Stimulated activated CD4-positive, alpha-beta T cell treated with anti-CD3 and anti-CD28 coated beads, Interleukin-4, amount 100 ng/mL, for 4 hours (primary cell): ENCODE measurements at places on chromosomes 12 and 14.

- DNase-seq = no peak
Observed at GRCh38 chr14:69660344-69661193, 49.2 kb downstream of the SUSD6 start.

- DNase-seq = peak; percentile 66
Observed at GRCh38 chr12:130870442-130871285, 1.2 kb upstream of the RAN start.

GRCh38 chr14:61326847-61327246 lies 5.5 kb downstream of the PRKCH start:
- no peak for DNase-seq

DNA sequence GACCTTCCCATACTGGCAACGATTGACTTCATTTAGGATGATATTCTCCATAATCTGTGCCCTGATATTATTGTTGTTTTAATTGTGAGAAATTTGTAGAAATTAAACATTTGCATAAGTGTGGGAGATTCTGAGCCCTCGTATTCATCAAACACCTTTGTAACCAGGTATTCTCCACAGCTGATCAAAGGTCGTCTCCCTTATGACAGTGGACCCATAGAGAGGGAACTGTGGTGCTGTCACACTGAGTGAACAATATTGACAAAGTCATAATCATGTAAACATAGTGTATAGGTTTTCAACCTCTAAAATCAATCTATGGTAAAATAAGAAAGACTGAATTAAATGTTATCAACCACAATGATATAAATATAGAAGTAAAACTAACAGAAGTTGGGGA lies 14.9 kb upstream of the PLEKHG3 start:
- no peak for DNase-seq

- DNase-seq = no peak
Observed at GRCh38 chr12:6472491-6472890, 2.0 kb upstream of the VAMP1 start.

DNA sequence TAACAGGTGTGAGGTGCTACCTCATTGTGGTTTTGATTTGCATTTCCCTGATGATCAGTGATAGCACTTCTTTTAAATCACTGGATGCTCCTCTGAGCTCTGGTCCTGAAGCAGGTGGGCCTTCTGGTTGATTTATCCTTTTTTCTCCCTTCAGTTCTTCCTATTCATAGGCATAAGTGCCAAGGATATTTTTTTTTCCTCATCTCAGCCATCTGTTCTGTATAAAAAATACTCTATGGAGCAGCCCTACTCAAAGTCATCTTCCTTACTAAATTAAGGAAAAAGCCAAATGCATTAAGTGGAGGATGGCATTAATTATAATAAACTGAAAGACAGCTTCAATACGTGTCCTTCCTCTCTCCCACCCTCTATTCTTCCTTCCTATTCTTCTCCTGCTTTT lies 18.4 kb downstream of the SPIC start:
- no peak for DNase-seq

DNA sequence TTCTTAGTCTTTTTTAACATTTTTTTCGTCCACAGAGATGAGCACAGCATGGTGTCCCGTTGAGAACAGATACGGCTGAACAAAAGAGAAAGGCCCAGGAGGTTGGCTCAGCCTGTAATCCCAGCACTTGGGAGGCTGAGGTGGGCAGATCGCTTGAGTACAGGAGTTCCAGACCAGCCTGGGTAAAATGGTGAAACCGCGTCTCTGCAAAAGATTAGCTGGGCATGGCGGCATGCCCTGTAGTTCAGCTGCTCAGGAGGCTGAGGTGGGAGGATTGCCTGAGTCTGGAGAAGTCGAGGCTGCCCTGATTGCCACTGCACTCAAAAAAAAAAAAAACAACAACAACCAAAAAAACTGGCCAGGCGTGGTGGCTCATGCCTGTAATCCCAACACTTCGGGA lies 5.9 kb upstream of the EP400 start:
- no peak for DNase-seq

- no peak for DNase-seq
Observed at GRCh38 chr12:28053564-28053963, 81.0 kb upstream of the PTHLH start.

DNA sequence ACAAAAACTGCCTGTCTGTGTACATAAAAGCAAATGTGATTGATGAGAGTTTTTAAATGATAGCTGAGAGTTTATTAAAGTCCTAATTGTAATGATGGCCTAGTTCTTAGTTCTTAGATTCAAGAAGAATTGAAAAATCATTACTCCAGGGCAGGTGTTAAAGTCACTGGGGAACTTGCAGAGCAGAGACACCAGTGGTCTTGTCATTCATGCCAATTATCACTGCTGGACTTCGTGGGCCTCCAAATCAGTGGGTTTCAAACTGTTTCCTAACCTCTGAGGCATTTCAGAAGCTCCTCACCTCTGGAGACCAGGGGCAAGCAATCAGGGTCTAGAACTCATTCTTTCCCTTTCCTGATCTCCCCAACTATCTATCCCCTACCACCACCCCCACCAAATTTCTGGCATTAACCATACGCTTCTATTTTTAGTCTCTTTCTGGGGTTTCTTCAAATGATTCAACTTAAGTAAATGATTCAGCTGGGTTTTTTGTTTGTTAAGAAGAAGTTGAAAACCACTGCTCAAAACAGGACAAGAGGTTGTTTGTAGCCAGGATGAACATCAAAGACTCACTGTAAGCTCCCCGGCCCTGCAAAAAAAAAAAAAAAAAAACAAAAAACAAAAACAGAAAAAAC lies 80.1 kb downstream of the CEP83 start:
- DNase-seq = no peak

DNA sequence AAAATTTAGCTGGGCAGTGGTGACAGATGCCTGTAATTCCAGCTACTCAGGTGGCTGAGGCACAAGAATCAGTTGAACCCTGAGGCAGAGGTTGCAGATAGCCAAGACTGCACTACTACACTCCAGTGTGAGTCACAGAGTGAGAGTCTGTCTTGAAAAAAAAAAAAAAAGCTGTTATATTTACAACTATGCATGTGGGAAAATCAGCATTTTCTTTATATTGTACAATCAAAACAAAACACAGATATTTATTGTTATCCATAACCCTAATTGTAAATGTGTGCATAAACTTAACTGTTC lies 12.5 kb downstream of the C1R start:
- no peak for DNase-seq

GRCh38 chr14:39740454-39740853 lies 308.2 kb upstream of the FBXO33 start:
- no peak for DNase-seq

DNA sequence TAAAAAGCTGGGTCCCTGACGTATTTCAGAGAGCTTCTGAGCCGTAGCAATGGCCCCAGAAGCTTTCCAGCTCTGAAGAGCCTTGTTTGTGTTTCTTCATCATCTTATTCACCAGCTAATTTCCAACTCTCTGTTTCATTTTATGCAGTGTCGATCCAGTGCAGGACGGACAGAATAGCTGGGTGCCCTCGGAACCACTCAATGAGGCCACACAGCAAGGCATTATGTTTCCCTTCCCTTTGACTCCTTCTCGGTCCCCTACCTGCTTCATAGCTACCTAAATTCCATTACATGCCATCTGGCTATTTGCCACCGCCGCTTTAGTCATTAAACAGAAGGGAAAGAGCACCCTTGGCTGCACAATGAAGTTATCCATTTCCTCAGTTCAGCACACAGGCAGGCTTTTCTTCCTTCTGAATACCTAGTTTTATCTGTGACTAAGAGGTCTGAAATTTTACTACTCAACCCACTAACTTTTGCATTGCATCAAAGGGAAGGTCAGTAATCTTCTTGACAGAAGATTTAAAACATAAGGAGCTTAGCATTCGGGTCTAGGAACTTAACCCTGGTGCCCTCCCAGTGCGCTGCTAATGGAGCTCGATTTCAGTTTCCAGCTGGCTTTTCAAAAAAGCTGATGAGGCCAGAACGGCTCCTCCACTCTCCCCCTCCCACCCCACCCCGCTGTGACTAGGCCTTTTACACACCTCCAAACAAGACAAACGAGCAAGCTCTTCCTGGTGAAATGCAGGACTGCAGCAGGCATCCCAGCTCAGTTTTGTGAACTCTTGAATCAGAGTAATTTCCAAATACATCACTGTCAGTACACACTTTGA lies 176.8 kb downstream of the GXYLT1 start:
- no peak for DNase-seq

DNA sequence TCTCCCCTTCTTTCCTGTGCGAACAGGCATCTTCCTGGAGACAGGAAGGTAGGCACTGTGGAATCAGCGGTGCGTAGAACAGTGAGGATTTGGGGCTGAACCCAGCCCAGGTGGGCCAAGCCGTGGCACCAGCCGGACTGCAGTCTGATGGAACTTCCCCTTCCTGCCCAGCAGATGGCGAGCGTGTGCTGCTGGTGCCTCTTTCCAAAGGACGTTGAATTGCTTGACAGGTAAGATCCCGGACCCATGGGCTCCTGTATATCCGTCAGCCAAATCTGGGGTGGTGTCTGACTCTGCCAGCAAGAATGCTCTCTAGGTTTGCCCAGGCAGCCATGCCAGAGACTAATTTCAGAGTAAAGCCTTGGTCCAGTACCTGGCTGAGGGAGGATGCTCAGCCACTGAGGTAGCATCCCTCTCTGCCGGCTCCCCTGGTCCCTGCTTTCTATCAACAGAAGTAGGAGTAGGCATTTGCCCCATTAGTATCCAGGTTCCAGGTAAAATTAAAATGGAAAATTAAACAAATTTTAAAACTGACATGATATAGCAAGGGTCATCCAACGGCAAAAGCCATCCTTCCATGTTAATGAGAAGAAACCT lies 21.1 kb upstream of the KCNA5 start:
- peak; percentile 19 for DNase-seq

GRCh38 chr14:72833174-72833573 lies 60.7 kb downstream of the DPF3 start:
- DNase-seq = no peak

- no peak for DNase-seq
Observed at GRCh38 chr12:104121001-104121400, 17.0 kb downstream of the NFYB start.

GRCh38 chr12:104665296-104665695 lies 208.5 kb downstream of the CHST11 start:
- DNase-seq = no peak

DNA sequence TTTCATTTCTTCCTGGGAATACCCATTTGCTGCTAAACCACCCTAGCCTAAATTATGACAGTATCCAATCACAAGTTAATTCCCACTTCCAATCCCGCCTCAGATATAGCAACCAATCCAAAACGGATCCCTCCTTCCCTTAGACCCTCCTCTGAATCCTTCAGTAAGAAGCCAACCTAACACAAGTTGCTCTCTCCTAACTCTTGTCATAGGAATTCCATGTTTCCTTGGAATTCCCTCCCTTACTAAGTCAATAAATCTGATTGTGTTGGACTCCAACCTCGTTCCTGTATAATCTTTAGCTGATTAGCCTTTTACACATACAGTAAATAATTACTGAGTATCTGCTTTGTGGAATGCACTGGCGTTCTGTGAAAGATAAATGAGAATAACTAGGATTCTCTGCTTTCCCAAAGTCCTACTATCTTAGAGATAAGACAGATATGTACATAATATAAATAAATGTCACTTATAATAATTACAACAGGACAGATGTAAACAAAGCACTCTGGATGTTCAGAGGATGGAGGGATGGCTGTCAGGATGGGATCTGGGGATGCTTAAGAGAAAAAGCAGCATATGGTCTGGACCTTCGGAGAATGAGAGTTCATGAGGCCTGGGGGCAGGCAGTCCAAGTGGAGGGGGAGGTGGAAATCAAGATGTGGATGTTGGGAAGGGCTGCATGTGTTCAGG lies 185.8 kb upstream of the SOX5 start:
- no peak for DNase-seq

DNA sequence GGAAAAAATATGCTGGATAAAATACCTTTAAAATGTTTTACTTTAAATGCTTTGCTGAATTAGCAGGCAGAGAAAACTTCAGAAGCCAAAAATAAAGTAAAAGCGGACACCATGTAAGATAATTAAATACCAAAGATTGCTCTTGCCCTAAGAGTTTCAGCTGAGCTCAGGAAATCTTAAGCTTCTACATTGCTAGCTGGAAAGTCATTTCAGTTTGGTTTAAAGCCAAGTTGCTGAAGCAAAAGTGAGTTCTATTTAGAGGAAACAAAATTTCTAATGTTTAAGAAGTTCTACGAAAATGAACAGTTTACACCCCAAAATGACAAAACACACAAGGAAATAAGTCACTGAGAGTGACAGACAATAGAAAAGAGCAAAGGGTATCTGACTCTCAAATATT lies 310.0 kb downstream of the ADAMTS20 start:
- no peak for DNase-seq

DNA sequence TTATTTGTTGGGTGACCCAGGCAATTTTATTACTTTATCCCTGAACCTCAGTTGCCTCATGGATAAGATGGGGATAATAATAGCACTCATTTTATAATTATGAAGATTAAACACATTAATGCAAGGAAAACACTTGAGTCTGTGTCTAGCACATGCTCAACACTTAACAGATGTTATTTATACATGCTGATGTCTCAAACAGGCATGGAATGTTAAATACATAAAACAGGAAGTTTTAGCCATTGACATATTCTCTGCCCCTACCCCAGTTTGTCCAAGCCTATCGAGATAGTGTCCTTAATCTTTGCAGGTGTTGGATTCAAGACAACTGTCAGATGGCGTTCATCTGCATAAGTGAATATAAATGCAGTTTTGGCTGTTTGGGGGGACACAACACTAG lies 109.8 kb downstream of the SCAF11 start:
- no peak for DNase-seq

DNA sequence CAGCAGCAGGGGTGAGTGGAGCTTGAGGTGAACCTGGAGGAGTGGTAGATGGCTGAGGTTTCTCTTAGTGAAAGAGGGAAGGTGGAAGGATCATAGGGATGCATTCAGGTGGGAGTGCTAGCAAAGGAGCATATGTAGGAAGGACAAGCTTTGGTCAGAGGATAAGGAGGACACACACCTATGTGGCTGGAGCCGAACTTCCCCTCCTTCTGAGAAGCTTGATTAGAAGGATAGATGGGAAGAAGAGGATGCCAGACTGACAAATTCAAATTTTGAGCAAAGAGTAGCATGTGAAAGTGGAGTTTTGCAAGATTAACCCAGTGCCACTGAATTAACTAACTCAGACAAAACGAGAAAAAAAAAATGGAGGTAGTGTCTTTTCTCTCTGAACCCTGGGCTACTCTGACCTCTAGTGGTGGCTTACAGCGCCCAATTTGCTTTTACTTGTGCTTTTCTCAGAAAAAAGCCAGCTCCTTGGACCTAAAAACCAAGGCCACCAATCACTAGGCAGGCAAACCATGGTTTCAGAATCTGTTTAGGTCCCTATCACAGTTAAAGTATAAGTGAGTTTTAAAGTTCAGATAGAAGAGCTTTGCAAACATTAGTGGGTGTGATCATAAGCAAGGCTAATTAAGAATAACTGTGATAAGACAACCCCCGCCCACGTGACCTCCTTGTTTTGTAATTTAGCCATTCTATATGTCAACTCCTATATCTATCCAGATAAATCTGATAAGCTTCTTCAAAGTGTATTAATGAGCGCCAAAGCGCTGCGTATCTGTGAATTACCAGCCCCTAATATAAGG lies 15.5 kb downstream of the EMP1 start:
- DNase-seq = peak; percentile 48

GRCh38 chr12:94815958-94816357 lies 165.6 kb upstream of the TMCC3 start:
- no peak for DNase-seq

- no peak for DNase-seq
Observed at GRCh38 chr14:69274321-69274720, 14.4 kb downstream of the GALNT16 start.
